ENCODE measurements at places on chromosomes 11 and 22. TPM values are rescaled to one million over a fixed set of nuclear protein-coding genes. Genes with fewer than 3 reads are reported as not detected.

DNA sequence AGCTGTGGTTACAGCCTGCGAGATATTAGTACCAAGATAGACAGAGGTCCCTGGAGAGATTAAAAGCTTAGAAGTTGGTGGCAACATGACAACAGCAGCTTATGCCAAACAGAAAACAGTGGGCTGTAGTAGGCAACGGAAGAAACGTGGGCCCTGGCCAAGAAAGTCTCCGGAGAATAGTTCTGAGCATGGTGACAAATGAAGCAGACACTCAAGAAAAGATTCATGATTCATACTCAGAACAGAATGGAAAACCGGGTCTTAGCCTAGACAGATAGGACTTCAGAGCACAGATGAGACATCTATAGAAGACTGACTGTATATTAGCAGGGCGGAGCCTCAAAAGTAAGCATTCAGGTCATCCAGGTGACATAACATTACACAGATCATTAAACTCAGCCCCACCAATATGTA is 727.4 kb downstream of the ETS1 start:
- no peak for DNase-seq

GRCh38 chr22:19929586-19930550 is 11.7 kb upstream of the COMT start:
- DNase-seq: no peak

DNA sequence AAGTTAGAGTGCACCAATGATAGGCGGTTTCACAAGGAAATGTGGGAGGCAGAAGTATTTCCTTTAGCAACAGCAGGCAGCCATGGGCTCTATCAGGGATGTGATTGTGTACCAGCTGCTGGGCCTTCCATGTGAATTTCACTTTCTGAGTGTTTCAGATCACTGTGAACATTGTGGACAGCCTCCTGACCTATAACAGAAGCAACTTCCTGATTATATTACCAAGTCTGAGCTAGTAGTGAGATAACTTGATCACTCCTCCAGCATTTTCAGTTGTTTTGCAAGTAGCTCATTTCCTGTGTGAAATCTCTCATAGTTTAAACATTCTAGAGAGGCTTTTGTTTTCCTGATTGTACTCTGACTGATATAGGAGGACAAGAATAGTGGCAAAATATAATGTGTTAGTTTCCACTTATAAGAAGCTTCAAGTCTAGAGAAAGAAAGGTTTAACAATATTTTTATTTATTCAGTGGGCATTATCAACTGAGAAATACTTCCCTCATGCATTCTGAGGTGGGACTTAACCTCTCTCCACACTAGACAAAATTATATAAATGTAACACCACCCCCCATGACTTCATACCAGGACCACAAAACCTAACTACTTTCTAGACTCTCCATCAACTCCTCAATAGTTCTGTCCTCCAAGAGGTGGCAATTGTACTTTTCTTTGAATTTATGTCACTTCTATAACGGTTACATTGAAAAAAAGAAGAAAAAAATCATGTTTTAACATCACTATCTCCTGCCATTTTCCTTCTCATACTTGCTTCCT is 184.2 kb upstream of the LUZP2 start:
- DNase-seq: no peak

DNA sequence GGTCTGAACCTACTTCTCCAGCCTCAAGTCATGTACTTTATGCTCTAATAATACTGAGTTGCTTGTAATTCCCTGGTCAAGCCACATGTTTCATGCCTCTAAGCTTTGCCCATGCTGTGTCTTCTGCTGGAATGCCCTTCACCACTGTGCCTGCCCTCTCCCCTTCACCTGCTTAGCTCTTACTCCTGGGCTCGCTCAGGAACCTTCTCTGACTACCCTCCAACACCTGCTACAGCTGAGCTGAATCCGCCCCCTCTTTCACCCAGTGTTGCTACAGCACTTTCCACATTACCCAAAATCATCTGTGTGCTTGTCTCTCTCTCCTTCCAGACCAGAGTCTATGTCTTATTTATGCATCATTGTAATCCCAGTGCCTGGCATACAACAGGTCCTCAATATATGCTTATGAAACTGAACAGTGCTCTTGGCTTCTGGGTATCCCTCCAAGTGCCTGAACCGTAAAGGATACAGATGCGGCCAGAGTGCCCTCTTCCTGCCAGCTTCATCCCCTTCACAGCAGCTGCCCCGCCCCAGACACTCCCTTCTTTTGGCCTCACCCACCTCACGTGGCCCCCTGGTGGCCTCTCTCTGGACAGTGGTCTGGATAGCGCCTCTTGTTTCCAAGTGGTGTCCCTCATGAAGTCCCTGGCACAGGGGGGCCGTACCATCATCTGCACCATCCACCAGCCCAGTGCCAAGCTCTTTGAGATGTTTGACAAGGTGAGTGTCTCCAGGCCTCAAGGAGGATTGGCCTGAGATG is 7.1 kb downstream of the ABCG4 start:
- peak; percentile 11 for DNase-seq

DNA sequence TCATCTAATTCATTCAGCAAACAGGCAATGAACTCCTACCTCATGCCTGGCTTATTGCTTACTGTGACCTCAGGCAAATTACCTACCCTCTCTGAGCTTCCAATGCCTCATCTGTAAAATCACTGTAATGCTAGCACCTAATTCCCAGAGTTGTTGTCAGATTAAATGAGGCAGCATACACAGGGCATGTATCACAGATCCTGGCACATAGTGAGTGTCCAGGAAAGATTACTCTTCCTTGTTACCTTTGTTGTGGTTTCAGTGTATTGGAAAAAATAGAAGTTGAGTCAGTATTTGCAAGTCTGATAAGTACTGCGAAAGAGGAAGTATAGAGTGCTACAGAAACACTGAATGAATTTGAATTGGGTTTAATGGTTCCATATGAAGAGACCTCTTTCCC is 26.4 kb upstream of the LRRC55 start:
- no peak for DNase-seq

DNA sequence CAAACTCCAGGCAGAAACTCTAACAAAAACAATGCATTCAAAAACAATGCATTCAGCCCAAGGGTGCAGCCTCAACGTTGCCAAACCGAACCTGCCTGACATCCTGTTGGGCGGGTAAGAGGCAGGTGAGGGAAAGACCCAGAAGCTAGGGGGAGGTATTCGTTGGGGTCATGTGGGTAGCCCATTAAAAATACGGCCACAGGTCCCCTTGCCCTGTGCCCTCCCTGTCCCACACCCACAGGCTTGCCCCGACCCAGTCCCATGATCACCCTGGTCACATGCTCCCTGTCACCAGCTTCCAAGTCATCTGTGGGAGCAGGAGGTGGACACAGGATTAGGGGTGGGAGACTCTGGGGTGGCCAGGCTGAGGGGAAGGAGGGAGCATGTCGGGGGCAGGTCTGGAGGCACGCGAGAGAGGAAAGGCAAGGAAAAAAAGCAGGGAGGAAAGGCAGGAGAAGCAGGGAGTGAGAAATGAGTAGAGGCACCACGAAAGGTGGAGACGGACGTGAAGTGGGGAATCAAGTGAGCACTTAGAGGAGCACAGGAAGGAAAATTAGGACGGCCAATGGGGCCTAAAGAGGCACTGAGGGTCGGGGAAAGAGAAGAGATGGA is 683 bp downstream of the PLA2G6 start:
- DNase-seq: no peak

DNA sequence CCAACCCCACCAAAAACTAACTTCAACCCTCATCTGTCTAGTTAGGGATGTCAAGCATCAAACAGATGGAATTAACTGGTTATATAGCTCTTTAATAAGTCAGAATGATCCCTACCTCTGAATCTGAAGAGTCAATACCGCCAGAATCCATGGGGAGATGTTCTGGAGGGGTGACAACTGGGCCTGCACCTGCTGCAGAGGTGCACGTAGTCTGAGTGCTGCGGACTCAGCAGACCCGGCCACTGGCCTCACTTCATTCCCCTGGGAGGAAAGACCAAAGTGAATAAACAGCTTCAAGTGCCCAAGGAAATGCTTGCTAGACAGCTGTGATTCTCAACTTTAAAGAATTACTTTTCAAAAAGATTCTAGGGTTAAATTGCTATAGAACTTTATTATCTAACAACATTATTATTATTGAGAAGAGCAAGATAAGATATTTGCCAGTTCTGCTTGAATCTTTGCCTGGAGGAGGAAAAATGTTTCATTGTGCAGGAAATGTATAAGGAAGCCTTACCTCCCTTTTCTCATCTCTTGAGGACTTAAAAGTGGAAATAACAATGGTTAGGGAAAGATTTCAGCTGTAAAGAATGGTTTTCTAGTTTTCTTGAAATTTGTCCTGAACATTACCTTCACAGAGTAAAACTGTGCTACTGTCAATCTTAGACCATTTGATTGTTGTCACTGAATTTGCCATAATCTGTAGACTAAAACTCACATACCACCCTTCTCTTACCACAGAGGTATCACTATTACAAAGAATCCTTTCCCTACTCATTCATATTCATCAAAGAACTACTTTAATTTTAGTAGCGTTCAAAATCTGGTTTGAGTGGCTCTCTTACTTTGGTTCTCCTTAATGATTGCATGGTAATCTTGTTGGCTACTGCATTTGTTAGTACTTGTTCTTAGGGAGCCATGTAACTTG is 4.2 kb downstream of the XBP1 start:
- no peak for DNase-seq

- DNase-seq: no peak
Measured at GRCh38 chr22:46604306-46604690, 15.9 kb upstream of the GRAMD4 start.

DNA sequence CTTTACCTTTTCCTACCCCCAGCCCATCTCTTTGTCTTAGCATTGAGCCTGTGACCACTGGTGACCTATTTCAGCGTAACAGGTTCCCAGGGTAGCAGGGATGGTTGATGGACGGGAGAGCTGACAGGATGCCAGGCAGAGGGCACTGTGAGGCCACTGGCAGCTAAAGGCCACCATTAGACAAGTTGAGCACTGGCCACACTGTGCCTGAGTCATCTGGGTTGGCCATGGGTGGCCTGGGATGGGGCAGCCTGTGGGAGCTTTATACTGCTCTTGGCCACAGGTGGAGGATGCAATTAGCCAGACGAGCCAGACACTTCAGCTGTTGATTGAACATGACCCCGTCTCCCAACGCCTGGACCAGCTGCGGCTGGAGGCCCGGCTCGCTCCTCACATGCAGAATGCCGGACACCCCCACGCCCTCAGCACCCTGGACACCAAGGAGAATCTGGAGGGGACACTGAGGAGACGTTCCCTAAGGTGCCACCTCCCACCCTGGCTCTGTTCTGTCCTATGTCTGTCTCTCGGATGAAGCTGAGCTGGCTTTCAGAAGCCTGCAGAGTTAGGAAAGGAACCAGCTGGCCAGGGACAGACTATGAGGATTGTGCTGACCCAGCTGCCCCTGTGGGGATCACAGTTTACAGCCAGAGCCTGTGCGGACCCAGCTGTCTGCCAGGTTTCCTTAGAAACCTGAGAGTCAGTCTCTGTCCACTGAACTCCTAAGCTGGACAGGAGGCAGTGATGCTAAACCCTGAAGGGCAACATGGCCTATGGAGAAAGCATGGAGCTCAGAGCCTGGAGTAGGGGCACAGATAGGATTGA is 29.8 kb downstream of the PIK3IP1 start:
- DNase-seq: no peak

GRCh38 chr11:109012991-109013390 is 348.1 kb downstream of the DDX10 start:
- DNase-seq: no peak

DNA sequence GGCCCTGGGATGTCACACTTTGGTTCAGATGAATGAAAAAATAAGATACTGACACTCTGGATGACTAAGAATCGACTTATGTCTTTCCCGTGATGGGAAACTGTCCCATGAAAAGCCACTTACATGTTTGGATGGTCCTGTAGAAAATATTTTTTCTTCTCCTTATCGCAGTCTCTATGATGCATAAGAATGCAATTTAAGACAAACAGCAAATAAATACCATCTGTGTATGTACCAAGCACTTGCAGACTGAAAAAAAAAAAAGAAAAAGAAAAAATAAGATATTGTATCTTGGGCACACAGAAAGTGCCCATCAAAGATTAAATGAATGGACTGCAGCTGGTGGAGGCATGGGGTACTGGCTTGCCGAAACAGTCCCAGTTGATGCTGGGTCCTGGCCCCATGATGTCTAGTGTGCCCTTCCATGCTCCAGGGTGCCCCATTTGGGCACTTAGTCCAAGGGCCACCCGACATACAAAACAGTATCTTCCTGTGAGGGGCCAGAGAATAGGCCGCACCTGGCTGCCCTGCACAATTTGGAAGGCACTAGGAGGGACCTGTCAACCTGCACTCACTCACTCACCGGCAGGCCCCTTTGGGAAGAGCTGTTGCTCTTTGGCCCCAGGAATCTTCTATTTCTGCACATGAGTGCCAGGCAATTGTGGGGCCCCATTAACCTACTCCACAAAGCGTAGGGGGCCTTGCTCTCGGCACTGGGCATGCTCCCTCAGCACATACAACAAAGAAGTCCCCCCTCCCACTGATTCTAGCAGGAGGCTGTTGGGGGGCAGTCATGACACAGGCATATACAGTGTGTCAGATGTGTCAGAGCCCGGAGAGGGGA is 2.5 kb upstream of the ZBED4 start:
- no peak for DNase-seq

DNA sequence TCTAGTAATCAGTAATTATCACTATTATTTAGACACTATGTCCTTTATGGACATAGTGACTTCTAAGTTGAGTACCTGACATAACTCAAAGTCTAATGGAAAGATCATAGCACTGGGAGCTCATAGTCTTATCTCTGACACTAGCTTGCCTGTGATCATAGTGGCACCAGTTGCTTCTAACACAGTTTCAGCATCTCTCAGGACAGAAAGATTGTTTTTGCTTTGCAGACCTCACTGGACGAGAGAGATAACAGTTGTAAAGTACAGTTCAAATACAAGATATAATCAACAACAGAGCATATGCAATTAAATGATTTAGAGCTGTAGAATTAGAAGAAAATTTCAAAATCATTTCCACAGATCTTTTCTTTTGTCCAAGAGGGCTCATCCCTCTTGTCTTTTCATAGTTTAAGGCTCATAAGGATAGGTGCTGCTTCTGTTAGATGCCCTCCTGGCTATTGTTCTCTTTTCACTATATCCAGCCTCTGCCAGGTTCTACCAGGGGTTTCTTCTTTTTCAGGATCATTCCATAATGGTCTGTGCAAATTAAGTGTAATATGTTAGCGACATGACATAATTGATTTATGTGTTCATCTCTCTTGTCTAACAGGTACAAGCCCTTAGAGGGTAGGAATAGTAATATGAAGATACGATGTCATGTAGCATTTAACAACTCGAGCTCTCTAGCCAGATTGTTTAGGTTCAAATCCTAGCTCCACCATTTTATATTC is 1175.4 kb upstream of the TENM4 start:
- no peak for DNase-seq

- DNase-seq: no peak
Measured at GRCh38 chr11:46339816-46340215, 7.4 kb upstream of the DGKZ start.

GRCh38 chr22:39306456-39307361 is 12.7 kb downstream of the RPL3 start:
- no peak for DNase-seq

The PCF11 gene
- 38.5 TPM for total RNA-seq

The PRSS23 gene
- 180 TPM for total RNA-seq

The BTG4 gene
- total RNA-seq: 0.17 TPM

The OR2AG2 gene
- total RNA-seq: not detected

The SHANK2 gene
- 5.3 TPM for total RNA-seq

The CALCA gene
- total RNA-seq: 1.3 TPM

The YIF1A gene
- total RNA-seq: 74.1 TPM

The OR5M3 gene
- not detected for total RNA-seq

The MYRF gene
- 0.30 TPM for total RNA-seq
